ENCODE measurements at places on chromosomes 5 and 9.

GRCh38 chr5:53820119-53820801, 259.8 kb downstream of the NDUFS4 start:
- DNase-seq = no peak

DNA sequence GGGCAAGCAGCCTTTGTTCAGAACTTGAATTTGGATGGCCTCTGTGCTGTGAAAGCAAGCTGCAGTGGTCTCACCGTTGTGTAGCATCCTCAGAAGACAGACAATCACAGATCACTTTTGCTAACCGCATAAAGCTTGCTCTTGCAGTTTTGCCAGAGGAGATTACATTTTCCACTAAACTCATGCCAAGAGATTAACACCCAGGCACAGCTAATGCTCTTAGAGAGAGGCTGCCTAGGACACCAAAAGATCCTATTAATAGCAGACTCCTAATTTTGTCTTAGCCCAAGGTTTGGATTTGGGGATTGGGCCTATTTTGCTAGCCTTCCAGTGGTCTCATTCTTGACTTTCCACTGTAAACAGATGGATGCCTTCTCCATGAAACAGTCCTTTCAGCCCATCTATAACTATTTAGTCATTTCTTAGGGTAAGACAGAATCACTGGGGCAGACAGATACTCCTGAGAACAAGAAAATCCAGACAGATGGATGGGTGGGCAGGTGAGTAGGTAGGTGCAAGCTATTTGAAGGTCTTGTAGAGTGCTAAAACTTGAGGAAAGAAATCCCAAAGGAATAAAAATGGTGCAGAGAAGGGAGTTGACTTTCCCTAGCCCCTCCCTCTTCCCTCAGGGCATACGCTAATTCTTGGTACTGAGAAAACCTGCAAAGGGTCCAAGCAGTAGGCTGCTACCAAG, 506.2 kb downstream of the SPOCK1 start:
- DNase-seq = no peak

GRCh38 chr5:177963966-177964365, 32.1 kb downstream of the PROP1 start:
- no peak for DNase-seq

DNA sequence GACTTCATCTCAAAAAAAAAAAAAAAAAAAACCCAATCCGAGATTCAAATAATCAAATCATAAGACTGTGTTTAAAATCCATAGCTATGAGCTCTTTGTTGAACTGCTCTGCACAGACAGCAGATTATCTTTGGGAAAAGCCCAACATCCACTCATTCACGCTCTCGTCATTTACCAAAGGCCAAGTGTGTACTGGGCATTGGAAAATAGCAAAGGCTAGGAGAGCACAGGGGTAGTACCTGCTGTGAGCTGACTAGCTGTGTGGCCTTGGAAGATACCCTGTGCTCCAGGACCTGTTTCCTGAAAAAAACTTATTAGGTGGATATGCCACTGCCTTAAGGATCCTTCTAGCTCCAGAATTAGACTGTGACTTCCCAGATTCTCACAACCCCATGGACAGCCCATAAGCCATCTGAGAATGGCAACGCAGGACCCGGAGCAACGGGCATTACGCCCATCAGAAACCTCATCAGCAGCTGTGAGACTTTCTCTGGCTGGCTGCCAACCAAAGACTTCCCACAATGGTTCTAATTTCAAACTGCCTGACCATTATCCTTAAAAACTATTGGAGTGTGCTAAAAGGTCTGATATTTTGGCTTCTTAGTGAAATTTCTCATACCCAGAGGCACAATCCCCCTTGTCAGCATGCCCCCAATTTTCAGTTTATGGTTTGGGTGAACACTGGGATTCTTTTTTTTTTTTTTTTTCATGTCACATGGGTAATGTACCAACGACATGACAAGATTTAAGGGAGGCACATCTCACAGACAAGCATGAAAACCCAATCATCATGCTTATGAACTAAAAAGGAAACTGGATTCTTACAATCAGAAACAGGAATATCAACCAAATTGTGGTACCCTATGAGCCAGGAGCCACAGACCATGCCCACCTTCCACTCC, 16.8 kb downstream of the SERINC5 start:
- DNase-seq = no peak

DNA sequence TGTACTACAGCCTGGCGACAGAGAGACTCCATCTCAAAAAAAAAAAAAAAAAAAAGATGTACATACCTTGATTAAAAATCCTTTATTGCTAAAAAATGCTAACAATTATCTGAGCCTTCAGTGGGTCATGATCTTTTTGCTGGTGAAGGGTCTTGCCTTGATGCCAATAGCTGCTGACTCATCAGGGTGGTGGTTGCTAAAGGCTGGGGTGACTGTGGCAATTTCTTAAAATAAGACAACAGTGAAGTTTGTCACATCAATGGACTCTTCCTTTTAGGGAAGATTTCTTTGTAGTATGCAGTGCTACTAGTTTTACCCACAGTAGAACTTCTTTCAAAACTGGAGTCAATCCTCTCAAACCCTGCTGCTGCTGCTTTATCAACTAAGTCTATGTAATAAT, 33.9 kb upstream of the OTULINL start:
- DNase-seq = no peak

GRCh38 chr5:5609935-5610334, 187.5 kb downstream of the ICE1 start:
- DNase-seq = no peak

DNA sequence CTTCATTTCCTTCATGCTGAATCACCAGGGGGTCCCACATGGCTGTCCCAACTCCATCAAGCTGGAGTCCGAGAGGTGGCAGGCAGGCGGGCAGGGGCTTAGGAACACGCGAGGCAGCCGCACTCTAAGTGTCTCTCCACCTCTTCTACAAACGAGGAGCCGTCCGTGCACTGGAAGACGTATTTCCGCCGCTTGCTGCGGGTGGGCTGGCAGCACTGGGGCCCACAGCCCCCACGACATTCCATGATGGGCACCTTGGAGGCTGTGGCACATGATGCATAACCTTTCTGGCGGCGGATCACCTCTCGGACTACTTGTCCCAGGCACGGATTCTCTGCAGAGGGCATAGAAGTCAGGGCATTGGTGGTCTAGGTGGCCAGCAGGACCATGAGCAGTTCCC, 87.2 kb upstream of the PANK3 start:
- DNase-seq = no peak

DNA sequence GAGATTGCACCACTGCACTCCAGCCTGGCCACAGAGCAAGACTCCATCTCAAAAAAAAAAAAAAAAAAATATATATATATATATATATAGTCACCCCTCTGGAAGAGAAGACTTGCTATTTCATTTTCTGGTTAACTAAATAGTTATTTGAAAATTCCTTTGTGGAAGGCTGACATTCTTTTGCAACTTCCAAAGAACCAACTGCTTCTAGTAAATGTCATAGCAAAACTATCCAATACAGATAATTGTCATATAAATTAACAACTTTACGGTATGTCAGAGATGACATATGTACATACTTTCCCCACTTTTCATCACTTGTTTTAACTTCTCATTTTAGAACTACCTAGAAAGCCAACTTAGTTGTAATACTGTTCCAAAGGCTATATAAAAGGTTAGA, 50.9 kb downstream of the PRUNE2 start:
- no peak for DNase-seq

DNA sequence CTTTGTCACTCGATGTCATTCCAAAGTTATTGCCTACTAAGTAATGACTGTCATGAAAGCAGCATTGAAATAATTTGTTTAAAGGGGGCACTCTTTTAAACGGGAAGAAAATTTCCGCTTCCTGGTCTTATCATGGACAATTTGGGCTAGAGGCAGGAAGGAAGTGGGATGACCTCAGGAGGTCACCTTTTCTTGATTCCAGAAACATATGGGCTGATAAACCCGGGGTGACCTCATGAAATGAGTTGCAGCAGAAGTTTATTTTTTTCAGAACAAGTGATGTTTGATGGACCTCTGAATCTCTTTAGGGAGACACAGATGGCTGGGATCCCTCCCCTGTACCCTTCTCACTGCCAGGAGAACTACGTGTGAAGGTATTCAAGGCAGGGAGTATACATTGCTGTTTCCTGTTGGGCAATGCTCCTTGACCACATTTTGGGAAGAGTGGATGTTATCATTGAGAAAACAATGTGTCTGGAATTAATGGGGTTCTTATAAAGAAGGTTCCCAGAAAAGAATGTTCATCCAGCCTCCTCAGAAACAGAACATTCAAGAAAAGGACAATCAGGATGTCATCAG, 11.3 kb downstream of the TLR4 start:
- no peak for DNase-seq

DNA sequence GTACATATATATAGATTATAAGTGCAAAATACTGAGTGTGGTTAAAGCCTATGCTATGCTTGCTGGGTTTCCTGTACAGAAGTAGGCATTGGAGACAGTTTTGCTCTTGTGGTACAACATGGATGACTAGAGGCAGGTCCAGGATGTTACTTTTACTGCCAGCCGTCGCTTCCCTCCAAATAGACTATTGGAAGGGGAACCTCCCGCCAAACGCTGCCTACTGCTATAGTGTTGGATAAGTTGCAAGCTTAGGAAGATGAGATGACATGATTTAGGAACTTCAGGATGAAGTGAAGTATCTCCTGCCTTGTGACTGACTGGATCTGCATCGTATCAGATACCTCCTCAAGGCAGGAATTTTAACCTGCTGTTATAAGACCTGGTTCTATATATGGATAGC, 30.9 kb downstream of the JAK2 start:
- no peak for DNase-seq

DNA sequence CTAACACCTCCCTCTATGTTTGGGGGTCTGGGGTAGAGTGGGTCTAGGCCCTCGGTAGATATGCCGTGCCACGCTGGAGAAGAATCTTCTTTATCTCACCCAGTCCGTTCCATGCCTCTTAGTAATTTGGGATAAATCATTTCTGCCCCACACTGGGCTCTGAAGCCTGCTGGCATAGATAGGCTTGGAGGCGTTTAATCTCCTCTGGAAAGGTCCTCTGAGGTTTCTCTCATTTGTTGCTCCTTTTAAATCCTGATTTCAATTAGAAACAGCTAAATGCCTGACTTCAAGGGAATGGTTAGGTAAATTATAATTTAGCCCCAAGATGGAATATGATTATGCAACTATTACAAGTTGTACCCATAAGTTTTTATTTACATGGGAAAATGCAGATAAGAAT, 57.8 kb upstream of the AKNA start:
- no peak for DNase-seq

- no peak for DNase-seq
These were observed 101.1 kb upstream of the MEF2C start for GRCh38 chr5:88984040-88984439.

GRCh38 chr9:127105805-127106465, 16.5 kb downstream of the ANGPTL2 start:
- no peak for DNase-seq

- no peak for DNase-seq
These were observed 48.6 kb downstream of the PARP8 start for GRCh38 chr5:50715001-50715400.

GRCh38 chr5:10567781-10568321, 4.0 kb downstream of the ANKRD33B start:
- DNase-seq = no peak

GRCh38 chr5:27093279-27093678, 54.9 kb upstream of the CDH9 start:
- no peak for DNase-seq

GRCh38 chr5:153699035-153699434, 208.6 kb downstream of the GRIA1 start:
- DNase-seq = no peak

GRCh38 chr9:89899573-89899972, 294.8 kb downstream of the GADD45G start:
- DNase-seq = no peak

DNA sequence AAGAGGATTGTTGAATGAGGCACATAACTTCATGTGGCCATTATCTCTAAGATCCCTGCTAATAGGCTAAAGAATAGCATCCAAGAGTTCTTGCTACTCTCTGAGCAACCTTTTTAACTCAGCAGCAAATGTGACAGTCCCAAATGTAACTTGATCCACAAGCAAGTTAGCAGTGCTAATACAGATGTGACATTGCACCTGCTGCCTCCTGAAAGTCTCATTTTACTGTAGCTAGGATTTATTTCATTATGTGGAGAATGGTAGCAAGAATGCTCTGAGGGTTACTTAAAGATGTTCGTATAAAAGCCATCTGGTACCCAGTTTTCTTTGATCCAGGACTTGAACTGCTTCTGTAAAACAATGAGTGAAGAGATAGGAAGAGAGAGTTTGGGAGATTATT, 45.8 kb downstream of the CDH10 start:
- DNase-seq = no peak

DNA sequence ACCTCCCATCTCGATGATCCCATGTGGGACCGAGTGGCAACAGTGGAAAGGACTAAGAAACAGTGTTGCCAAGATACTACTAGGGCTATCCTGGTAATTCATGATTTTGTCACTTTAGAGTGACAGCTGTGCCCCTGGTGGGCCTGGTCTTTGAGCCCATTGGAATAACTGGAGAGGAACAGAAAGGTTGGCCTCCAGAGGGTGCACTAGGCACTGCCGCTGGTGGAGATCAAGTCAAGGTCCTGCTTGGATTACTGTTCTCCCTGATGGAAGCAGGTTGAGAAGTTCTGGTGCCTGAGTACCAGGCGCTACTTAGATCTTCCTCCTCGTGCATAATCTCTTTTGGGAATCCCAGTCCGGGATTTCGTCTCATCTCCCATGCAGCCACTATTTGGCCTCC, 129.6 kb downstream of the SEC61B start:
- DNase-seq = no peak

DNA sequence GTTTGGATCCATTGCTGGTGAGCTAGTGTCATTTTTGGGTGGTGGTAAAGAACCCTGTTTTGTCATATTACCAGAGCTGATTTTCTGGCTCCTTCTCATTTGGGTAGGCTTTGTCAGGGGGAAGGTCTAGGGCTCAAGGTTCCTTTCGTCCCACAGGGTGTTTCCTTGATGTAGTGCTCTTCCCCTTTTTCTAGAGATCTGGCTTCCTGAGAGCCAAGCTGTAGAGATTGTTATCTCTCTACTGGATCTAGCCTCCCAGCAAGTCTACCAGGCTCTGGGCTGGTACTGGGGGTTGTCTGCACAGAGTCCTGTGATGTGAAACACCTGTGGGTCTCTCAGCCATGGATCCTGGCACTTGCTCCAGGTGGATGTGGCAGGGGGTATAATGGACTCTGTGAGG, 145.9 kb downstream of the HINT1 start:
- DNase-seq = no peak

DNA sequence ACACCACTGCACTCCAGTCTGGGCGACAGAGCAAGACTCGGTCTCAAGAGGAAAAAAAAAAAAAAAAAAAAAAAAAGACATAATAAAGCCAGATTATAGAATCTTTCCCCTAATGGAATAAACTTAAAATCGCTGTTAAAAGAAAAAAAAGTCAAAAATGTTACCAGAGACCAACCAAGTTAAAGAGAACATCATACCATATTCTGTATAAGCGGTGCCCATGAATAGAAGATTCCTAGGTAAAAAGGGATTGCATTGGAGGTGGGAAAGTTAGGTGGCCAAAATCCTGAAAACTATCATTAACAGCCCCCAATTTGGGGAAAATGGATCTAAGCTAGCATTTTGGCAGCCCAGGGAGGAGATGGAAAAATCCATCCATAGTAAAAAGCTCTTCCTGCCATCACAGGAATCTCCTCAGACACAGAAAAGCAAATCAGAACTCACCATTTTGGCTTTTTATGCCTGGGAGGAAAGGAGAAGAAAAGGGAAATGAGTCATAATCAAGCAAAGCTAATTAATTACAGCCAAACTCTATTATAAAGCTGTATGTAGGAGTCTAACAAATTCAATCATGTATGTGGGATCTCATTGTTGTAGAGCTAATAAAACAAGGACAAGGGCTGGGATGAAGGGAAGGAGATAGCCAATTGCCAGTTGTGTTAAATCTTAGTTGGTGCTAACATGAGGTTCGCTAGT, 363.8 kb downstream of the ARL15 start:
- DNase-seq = no peak
